Non-pigmented ciliary epithelial cell (primary cell): ENCODE measurements at places on chromosomes 11 and 22.

DNA sequence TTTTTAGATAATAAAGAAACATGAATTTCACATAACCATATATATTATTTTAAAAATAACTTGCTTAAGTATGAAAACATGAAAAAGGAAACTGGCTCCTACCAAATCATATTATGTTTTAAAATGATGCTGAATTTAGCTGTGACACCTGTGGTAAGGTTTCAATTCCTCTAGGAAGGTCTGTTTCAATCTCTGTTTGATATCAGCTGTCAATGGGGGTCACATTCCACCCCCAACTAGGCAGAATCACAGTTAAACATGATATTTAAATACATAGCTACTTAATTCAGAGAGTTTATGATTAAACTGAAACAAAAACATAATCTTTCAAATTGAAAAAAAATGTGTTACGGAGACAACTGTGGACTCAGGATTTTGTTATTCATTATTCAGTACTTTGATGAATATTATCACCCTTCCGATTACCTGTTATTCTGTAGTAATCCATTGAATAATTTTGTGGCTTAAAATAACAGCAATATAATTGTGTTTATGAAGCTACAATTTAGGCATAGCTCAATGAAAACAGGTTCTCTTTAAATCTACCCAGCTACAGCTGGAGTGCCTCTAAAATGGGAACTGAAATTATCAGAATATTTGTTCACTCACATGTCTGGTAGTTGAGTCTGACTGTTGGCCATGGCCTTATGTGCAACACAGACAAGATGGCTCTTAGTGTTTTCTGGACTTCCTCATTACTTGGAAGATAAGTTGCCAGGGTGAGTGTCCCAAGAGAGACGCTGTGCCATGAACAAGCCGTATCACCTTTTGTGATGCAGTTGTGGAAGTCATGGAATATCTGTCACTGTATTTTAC lies 244.6 kb upstream of the ANO3 start:
- DNase-seq, result no peak

GRCh38 chr11:87934182-87934581 lies 241.1 kb downstream of the RAB38 start:
- no peak for DNase-seq

GRCh38 chr11:91081440-91082043 lies 858.7 kb upstream of the CHORDC1 start:
- DNase-seq, result no peak

DNA sequence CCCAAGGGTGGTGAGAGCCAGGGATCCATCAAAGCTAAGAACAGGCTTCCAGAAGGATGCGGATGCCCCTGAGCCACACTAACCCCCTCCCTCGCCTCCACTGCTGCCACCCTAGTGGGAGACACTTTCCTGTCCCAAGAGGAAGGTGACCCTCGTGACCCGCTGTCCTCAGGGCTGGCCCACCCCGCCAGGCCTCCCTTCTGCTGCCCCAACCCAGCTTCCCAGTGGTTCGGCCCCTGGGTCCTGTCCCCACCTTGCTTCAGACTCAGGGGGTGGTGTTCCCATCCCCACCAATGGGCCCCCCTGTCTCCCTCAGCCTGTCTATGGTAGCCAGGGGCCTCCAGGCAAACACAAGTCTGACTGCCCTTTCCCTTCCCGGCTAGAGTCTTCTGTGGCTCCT lies 6.5 kb upstream of the PICK1 start:
- DNase-seq, result no peak

GRCh38 chr22:45648301-45649117 lies 23.1 kb upstream of the ATXN10 start:
- DNase-seq, result no peak

DNA sequence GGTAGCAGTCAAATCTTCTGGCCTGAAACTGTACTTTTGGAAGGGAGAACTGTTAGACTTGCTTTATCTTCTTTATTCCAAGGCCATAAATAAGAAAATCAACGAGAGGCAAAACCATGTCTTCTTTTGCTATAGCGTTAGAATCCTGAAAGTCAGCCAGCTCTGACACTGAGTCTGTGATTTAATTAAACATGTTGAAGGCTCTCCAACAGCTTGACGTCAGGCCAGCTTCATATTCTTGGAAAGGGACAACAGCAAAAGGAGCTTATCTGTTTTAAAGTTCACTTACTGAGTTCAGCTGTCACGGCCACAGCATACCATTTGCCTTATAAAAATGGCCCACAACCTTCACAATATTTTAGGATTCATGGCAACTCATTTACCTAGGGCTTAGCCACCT lies 131.0 kb upstream of the LDLRAD3 start:
- DNase-seq, result no peak

DNA sequence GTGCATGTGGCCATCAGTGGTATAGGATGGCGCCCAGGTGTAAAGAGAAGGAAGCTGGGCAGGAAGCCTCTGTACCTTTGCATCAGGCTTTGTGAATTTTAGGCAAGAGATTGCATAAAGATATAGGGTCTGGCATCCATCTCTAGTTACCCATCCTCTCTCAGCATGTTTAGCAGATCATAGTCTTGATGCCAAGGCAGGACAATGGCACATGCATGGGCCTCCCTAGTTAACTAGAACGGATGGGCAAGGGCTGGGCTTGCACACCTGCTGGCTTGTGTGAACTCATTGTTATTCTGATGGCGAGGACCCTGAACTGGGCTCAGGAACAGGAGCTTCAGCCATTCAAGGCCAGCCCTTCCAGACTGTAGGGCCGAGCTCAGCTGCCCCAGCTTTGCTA lies 229.2 kb upstream of the NCAM1 start:
- no peak for DNase-seq

- no peak for DNase-seq
Measured at GRCh38 chr22:43955883-43956782, 891 bp downstream of the SAMM50 start.

DNA sequence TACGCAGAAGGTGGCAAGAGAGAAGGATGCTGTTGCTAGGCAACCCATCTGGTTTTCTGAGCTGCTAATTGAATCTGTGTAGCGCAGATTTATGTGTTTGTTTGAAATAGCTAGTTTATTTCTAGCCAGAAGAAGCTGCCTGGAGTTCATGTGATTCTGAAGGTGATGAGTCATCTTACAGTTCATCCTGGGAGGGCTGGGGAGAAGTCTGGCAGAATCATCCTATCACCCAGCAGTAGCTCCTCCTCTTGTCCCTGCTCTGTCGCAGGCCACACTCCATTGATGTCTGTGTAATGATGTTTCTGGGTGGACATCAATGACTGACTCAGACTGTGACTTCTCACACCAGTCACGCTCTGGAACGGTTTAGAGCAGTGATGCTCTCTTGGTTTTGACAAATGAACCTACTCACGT lies 4.8 kb upstream of the FBXO7 start:
- DNase-seq, result no peak

- DNase-seq, result no peak
Measured at GRCh38 chr11:35139722-35140282, 831 bp downstream of the CD44 start.

GRCh38 chr11:63504054-63504453 lies 1.8 kb upstream of the LGALS12 start:
- DNase-seq, result no peak

GRCh38 chr11:96257972-96258934 lies 84.7 kb downstream of the MAML2 start:
- no peak for DNase-seq

- peak; percentile 2 for DNase-seq
Measured at GRCh38 chr11:7098235-7098832, 9.5 kb downstream of the RBMXL2 start.

- no peak for DNase-seq
Measured at GRCh38 chr11:76629853-76630599, 40.5 kb downstream of the LRRC32 start.

DNA sequence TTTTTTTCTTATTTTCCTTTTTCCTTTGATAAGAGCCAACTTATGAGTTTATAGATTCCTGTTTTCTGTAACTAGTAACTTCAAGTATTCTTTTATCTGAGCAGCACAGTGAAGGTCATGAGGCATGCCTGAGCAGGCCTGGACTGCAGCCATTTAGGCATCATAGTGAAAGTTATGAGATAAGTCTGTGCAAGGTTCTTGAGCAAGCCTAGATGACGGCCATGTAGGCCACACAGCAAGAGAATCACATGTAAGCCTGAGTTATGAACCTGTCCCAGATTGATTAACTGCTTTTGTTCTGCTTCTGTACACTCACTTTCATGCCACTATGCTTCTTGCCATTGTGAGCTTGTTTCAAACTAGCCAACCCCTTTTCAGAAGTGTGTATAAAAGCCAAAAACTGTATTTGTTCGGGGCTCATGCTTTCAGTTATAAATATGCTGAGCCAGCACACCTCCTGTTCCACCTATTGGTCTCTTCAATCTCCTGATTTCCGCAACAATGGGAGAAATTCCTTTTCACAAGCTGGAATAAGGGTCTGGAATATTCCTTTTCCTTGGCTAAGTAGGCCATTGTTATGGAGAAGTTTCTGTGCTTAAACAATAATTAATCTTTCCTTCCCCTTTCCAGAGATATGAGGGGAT lies 745.7 kb downstream of the FAM181B start:
- peak; percentile 8 for DNase-seq

DNA sequence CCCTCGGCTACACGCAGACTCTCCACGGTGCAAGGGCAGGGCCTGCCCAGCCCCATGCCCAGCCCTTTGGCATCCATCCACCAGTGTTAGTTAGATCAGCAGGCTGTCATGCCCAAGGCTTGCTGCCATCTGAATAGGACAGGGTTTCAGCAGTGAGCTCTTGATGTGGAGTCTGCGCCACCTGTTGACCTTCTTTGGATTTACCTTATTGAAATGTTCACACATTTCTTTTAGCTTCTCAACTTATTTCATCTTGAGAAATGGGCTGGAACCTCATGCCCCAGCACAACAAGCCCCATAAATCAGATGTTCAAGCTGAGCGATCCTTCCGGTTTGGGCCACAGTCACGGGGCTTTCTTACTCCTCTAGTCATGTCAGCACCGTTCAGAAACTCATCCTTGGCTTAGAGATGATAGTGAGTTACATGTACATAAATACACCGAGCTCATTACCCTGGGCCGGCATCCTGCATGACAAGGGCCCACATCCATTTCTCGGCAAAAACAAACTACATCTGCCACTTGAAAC lies 61.7 kb downstream of the PARVB start:
- no peak for DNase-seq

GRCh38 chr11:6817694-6818093 lies 18.2 kb upstream of the OR6A2 start:
- DNase-seq, result no peak

DNA sequence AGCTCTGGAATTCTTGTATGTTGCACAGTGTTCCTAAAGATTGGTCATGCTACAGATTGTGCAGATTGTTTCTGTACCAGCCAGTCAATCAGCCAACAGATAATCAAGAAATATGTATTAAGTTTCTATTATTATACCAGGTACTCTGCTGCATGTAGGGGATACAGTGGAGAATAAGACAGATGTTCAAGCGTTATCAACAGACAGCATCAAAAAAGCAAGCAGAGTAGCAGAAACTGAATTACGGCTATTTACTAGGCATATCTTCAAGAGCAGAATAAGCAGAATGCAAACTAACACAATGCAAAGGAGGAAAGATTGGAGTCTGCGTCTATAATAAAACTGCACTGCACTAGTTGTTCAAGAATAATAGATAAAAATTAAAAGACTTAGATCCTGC lies 278.6 kb downstream of the ETS1 start:
- DNase-seq, result no peak

- DNase-seq, result peak; percentile 65
Measured at GRCh38 chr11:19727246-19727645, 14.6 kb downstream of the NAV2 start.

DNA sequence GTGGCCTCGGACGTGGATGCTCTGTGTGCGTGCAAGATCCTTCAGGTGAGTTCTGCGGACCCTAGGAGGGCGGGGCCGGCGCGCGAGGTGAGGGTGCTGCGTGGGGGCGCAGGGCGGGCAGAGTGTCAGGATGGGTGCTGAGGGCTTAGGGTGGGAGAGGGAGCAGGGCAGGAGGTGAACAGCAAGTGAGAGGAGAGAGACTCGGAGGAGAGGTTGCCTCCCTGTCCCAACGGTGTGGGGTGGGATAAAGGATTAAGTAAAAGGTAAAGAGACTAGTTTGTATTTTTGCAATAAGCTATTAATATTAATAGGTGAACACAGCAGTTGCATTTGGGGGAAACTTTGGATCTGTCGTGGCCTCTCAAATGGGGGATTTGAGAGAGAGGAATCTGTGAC lies 451 bp downstream of the CDC45 start:
- DNase-seq, result no peak

DNA sequence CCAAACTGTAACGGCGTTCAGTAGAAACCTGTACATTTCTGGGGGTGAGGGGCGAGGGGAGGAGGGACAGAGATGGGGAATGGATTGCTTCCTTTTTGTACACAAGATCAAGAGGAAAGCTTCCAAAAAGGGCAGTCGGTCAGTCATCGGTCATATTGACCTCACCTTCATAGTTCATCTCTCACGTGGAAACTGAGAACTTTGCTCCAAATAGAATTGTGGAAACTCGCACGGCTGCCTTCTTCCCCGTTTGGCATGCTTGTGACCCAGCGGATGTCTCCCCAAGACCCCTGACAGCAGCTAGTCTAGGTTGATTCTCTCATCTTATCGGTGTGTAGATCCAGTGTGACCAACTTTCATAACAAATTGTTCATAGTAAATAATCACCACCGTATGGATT lies 47.6 kb downstream of the KCNC1 start:
- no peak for DNase-seq
